ENCODE measurements at places on chromosomes 1 and 21.
A peak's percentile ranks its signal among the peaks of the same experiment; 100 is the strongest.

- peak; percentile 33 for DNase-seq
These were observed 561.2 kb downstream of the KIF26B start for GRCh38 chr1:245715970-245716369.

GRCh38 chr1:61579802-61580201 lies 145.1 kb downstream of the TM2D1 start:
- no peak for DNase-seq

GRCh38 chr1:30789388-30790255 lies 32.0 kb upstream of the LAPTM5 start:
- DNase-seq, result no peak

DNA sequence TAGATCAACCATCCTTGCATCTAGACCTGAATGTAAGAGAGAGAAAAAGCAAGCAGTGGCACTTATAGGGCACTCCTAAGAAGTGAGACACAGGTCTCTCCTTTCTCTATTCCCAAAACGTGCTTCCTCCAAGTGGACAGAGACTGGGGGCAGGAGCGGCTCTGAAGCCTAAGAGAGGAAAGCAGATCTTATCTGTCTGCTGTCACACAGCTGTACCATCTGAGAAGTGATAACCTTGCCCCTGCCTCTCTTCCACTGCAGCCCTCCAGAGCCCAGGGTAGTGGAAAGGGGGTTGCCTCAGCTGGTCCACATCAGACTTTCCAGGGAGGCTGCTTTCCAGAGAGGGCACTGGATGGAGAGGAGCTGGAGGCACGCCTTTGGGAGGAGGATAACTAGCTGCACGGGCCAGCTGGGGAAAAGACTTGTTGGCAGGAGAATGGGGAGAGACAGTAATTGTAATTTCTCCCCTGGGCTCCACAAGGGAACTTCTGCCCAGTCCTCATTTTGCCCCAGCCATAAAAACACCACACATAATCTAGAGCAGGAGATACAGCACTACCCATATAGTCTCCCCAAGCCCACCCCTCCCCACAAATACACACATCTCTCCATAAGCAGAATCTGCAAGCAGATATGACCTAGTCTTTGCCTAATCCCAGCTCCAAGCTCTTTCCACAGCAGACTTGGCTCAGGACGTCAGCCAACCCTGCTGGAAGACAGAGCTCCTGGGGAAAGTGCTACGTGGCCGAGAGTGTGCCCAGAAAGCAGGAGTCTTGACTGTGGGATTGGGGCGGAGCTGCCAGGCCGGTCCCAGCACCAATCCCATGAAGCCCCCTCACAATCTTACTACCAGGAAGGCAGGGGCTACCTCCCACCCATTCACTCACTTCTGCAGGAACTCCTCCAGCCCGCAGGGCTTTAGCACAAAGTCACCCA lies 31.2 kb downstream of the PIK3C2B start:
- DNase-seq, result no peak

All from ACHN (cell line).